ENCODE measurements at places on chromosomes 6 and 20.

DNA sequence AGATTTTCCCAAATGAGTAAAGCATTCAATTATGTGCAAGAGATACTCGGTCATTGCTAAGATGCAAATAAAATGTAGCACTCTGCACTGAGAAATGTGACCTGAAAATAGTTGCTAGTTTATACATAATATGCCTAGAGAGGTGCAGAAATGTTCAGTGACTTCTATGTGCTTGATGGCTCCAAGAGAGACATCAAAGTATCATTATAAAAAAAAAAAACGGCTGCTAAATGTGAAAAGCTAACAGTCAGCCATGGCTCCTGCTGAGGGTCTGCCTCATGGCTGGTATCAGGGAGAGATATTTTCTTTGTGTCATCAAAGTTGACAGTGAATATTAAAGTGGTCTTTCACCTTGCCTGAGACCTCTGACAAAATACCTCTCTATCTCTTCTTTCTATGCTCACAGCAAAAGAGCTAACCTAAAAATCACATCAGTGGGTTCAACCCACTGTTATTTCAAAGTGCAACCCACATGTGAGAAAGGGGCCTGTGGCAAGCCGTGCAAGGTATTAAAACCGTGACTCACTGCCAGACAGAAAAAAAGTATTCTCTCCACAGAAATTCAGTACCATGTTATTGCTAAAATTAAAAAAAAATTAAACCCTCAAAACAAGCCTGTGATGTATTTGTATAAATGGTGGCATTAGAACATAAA lies 259.0 kb downstream of the HIVEP2 start:
- no peak for DNase-seq

GRCh38 chr6:137808191-137808590 lies 58.9 kb upstream of the TNFAIP3 start:
- no peak for DNase-seq

GRCh38 chr6:121354764-121355163 lies 20.5 kb upstream of the TBC1D32 start:
- DNase-seq: no peak

DNA sequence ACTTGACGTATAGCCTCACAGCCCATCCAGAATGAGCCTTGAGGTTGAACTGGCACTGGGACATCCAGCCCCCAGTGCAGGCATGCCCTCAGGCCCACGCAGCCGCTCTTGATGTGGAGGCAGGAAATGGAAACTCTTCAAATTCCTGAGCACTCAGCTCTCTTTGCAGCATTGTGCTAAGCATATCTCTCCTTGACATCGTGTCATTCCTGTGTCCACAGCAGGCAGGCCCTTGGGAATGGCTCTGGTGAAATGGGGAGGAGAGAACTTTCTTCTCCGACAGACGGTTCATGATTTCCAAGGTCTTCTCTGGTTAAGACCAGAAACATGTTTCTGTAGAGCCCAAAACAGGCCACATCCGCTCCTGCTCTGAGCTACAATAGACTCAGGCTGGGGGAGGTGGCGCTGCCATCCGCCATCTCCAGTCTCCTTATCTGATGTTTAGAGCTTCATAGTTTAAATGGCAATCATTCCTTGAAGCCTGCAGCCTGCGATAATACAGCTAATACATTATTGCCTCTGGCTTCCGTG lies 248.8 kb downstream of the CDH4 start:
- DNase-seq: no peak

DNA sequence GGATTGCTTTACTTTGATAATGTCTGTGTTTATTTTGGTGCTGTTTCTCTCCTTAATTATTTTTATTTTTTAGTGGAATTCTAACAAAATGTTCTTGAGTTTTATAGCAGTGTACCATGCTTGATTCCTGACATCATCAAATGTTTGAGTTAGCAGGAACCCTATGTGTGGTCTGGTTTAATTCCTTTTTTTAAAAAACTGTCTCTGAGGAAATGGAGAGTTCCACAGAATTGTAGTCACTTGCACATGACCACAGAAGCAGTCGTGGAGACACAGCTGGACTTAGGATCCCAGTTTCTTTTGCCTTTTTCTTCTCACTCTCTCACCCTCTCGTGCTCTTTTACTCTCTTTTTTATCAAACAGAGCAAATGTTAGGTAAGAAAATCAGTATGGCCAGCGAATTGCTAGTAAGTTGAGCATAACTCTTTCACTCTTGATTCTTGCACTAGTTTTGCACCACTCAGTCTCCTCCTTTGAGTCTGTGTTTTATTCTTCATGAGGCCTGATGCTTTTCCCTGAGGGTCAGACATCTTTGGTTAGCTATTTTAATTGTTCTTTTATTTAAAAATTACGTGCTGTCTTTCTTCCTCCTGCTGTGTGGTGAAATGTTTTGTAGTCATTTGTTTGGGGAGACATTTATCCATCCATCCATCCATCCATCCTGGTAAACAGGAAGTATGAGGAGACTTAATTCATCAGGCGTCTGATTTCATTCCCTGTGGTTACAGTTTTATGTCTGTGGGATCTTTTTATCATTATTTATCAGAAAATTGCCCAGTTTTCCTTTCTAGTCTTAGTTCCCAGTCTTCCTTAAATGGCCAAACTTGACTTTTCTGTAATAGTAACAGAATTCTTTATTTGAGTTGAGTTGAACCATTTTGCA lies 83.0 kb downstream of the SCAF8 start:
- no peak for DNase-seq

GRCh38 chr6:48978016-48978415 lies 485.0 kb downstream of the MMUT start:
- DNase-seq: no peak

Measured in T-helper 22 cell (primary cell).